ENCODE measurements at places on chromosomes 7 and 10.

DNA sequence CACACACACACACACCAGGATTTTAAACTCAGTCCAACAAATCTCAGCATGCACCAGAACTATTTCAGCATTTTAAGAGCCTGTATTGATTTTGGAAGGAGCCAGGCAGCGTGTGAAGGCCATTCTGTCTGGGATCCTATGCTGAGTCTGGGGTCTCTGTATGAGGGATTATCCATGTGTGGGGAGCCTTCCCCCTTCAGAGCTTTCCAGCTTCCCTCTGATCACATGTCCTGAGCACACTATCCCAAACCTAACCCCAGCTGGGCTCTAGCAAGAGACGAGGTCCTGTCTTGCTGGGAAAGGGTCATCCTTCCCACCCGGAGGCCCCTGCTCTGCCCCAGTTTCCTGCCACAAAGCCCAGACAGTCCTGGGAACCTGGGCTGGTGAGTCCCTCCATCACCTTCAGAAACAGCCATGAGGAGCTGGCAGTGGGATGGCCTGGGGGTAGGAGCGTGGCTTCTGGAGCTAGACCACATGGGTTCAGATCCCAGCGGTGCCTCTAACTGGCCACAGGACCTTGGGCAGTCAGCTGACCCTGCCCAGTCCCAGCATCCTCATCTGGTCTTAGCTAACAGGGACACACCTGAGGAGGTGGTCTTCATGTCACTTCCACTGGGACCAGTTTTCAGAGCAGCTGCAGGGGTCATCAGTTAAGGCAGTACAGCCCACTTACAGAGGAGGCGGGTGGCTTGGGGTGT is 79.6 kb upstream of the RET start:
- DNase-seq, result peak; percentile 13

GRCh38 chr10:125257521-125258108 is 97.3 kb upstream of the CTBP2 start:
- no peak for DNase-seq

DNA sequence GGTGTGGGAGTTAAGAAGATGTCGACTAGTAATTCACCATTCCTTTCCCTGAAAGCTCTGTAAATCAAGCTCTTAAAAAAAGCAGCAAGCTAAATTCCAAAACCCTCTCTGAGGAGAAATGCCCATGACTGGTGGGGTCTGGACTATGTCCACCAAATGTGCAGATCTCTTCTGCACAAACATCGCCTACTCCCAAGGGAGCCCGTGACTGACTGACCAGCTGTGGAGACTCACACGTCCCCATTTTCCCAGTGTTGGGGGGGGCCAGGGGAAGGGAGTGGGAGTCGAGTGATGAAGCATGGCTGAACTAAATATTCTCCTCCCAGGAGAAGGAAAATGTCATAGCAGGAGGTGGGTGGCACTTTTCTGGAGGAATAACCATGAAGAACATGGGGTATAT is 164.1 kb upstream of the HPS1 start:
- no peak for DNase-seq

GRCh38 chr7:139775829-139776266 is 1.9 kb downstream of the HIPK2 start:
- peak; percentile 69 for DNase-seq

GRCh38 chr7:134907639-134908038 is 78.7 kb upstream of the AGBL3 start:
- DNase-seq, result no peak

DNA sequence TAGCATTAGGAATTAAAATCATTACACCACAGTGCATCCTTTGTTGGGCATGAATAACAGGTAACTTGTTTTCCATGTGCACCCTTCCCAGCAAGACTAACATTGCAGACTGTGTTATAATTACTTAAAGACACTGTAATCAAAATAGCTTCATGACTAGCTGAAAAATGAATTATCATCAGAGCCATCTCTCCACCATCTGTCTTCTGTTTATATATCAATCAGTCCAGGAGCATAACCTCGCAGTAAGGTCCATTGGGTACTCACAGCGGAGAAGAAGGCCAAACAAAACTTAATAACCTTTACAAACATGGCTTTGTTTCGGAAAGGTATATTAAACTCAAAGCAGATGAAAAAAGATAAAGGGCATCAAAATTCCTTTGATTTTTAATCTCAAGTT is 90.6 kb downstream of the ODAD2 start:
- no peak for DNase-seq

- DNase-seq, result no peak
These were observed 77.9 kb downstream of the HECTD2 start for GRCh38 chr10:91487911-91488582.

- peak; percentile 66 for DNase-seq
These were observed 405 bp upstream of the ENTPD1 start for GRCh38 chr10:95755511-95756004.

GRCh38 chr10:43679509-43679908 is 30.8 kb upstream of the ZNF32 start:
- no peak for DNase-seq

DNA sequence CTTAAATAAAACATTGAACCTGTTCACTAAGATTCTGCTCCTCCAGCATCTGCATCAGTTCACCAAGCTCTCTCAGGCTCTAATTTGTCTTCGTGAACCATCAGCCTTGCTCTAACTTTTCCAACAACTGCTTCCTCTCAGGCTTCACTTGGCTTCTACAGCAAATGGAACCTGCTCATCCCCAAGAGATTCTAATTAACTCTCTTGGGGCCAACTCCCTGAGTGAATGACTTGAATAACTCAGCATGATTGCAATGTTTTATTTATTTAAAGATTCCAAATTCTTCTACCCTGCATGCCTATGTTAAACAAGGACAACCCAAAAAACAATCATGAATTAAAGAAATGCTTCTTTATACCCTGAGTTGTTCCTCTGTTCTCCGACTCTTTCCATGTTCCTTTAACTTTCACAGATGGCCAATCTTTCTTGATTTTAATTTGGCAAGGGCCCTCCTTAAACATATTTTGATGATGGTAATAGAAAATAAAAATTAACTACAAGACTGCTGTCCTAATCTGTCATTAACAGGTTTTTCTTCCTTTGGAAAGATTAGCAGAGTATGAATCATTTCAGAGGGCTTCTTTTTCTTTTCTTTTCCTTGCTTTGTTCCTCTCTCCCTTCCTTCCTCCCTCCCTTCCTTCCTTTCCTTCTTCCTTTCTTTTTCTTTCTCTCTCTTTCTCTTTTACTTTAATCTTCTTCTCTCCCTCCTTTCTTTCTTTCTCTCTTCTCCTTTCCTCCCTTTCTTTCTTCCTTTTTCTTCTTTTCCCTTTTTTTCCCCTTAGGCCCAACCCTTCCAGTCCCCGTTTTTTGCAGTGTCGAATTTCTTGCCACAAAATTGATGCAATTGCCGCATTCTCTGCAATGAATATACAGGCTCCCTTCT is 195.0 kb upstream of the RHOBTB1 start:
- DNase-seq, result no peak

DNA sequence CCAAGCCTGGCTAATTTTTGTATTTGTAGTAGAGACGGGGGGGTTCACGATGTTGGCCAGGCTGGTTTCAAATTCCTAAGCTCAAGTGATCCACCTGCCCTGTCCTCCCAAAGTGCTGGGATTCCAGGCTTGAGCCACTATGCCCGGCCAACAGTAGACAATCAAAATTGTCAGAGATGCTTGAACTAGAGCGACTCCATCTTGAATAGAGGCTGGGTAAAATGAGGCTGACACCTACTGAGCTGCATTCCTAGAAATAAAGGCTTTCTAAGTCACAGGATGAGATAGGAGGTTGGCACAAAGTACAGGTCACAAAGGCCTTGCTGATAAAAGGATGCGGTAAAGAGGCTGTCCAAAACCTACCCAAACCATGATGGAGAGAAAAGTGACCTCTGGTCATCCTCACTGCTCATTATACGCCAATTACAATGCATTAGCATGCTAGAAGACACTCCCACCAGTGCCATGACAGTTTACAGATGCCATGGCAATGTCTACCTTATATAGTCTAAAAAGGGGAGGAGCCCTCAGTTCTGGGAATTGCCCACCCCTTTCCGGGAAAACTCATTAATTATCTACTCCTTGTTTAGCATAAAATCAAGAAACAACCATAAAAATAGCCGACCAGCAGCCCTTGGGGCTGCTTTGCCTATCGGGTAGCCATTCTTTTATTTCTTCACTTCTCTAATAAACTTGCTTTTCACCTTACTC is 134.5 kb downstream of the BAMBI start:
- no peak for DNase-seq

DNA sequence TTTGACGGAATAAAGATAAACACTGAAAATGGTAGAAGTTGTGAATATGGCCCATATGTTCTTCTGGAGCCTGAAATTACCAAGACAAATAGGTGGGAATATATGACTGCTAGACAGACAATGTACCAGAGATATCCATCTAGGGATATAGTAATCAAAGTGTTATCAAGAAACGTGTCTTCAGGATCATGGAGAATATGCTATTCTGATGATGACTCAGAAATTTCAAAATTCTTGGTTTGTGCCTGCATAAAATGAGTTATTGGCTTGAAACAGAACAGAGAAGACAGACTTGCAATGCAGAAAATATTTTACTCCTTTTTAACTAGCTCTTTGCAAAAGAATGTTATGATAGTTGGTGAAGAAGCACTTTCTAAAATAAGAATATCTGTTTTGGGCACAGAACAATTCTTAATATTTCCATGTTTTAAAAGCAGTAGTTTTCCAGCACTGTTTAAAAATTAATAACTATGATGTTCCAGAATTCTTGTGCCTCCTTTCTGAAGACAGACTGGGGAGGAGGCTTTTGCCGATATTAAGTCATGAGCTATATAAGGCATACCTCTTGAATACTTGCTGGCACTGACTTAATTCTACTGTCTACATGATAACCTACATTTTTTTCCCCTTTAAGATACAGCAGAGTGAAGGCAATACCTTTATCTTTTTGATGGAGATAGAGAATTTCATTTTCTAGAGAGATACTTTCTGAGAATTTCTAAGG is 34.4 kb upstream of the CABCOCO1 start:
- DNase-seq, result no peak

DNA sequence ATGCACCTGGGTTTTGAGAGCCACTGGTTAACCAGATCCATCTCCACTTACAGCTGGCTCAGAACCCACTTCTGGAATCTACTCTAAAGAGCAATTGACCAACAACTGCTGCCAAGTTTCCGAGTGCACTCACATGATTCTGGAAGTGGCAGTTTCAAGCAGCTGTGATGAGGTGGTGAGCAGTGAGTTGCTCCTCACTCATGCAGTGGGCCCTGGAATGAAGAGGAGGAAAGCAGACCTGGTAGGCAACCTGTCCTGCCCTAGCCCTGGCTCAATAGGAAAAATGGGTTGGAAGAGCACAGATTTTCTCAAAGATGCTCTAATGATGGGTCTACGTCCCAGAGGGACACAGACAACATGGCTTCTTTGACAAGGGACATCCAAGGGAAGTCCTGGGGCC is 70.7 kb upstream of the NPY start:
- DNase-seq, result no peak

DNA sequence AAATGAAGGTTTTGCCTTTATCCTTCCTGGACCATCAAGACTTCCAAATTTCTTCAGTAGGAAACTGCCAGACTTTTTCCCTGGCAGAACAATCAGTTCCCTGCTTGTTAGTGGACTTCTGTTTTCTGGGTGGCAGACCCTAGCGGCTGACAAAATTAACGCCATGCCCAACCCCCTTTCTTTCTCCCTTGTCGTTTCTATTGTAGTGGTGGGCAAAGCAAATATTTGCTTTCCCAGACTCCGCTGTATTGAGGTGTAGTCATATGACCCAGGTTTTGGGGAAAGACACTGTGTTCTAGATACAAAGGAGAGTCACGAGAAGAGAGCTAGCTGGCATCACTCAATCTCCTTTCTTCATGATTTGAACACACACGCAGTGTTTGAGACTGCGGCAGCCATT is 7.7 kb downstream of the PON2 start:
- no peak for DNase-seq

GRCh38 chr7:25805027-25805687 is 346.8 kb upstream of the NFE2L3 start:
- DNase-seq, result no peak

GRCh38 chr7:68248973-68249372 is 1252.3 kb downstream of the TYW1 start:
- no peak for DNase-seq

GRCh38 chr10:58675321-58675720 is 162.6 kb downstream of the BICC1 start:
- no peak for DNase-seq

DNA sequence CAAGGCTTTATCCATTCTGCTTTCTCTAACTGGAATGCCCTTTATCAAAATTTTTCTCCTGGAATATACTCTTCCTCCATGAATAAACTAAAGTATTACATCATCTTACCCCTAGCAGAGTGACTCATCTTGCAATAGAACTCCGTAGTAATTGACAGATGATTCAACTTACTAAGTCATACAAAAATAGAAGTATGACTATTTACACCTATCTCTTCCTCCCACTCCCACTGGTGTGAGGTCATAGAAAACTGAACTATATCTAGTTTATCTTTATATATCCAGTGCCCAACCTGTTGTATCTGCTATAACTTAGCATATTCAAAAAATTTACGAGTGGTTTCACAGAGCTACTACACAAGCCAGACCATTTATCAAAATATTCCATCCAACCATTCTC is 26.1 kb downstream of the ABCB1 start:
- peak; percentile 18 for DNase-seq

DNA sequence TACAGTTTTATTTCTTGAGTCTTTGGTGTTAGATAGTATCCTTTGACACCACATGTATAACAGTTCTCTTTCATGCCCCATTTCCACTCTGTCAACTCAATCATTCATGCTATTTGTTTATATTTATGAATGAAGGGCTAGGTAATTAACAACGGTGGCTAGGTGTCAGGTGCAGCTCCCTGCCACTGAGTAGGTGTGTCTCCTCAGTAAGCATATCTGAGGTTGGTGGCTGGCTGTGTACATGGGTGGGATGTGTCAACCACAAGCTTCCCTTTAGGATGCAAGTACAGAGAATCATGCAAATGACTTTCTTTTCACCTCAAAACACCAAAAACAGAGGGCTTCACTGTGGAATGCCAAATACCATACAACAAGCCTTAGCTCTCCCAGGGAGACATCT is 83.4 kb downstream of the ZNF365 start:
- no peak for DNase-seq

DNA sequence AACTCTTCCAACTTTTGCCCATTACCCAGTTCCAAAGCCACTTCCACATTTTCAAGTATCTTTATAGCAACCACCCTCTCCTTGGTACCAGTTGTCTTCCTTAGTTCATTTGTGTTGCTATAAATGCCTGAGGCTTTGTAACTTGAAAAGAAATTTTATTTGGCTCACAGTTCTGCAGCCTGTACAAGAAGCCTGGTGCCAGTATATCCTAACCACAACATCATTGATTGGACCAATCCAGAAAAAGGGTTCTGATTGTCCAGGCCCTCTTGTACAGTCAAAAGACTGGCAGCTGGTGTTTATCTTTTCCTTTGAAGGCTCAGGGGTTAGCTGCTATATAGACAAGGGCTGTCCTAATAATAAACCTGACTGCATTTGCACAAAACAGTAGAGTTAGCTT is 21.1 kb upstream of the ABCC2 start:
- DNase-seq, result no peak

All from GM10248 (cell line).